ENCODE measurements at places on chromosomes 11 and 22.

GRCh38 chr11:61023086-61023965, 51.8 kb downstream of the CD6 start:
- DNase-seq, result no peak

DNA sequence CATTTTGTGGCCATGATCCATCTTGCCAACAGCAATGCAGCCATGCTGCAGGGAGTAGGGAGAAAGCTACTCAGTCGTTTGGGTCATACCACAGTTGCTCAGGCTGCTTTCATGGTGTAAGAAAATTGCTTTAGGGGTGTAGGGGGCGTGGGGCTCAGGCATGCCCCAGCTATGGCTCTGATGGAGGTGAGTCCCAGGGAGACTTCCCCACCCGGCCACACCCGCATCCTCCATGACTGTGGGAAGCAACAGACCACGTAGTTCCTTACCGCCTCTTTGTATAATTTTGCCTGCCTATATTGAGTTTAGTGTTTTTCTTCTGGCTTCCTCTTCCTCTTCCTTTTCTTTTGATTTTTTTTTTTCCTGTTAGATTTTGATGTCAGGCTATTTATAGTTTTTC, 58.8 kb downstream of the SPECC1L start:
- DNase-seq, result no peak

DNA sequence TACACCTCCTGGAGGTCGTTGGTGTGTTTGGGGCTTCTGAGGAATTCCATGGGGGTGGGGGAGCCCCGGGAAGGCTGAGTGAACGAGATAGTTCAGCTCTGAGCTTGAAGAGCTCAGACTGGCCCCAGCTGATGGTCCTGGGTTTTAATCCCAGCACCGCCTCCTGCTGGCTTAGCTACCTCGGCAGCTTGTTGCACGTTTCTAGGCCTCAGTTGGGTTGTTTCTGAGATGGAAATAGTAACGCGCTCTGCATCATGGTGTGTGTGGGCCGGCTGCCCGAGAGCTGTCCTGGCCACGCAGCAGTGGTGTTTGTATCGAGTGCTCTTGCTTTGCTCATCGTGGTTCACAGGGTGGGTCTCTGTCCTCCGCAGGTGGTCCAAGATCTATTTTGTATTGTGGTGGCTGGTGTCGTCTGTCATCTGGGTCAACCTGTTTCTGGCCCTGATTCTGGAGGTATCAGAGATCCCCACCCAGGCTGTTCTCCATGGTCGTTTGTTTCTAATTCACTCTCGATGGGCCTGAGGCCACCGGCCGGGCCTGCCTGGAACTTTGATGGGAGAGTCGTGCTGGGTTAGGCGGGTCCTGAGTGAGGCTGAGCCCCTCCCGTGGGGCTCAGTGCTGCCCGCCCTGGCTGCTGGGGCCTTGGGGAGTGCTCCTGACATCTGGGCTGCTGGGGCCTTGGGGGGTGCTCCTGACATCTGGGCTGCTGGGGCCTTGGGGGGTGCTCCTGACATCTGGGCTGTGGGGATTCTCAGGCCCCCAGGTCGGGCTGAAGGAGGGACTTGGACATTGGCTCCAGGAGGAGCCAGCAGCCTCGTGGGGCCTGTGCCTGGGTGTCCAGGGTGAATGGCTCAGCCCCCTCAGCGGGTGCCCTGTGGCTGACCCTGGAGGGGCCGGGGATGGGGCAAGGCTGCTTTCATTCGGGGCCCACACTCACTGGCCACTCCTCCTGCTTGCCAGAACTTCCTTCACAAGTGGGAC, 37.7 kb downstream of the TPCN2 start:
- peak; percentile 38 for DNase-seq

DNA sequence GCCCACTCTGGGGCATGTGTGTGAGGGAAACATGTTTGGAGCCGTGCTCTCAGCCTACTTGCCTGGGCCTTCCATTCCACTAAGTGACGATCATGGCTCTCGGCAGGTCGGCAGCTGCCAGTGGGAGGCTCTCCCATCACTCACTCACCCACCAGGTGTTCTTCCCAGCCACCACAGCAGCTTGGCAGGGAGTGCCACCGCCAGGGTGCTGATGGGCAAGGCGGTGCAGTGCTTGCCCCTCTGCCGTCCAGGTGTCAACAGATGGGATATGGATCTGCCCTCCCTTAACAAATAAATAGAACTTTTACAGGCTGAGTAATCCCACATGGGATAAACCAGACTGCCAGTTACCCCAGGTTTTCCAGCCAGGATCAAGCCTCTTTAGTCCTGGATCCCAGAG, 205.5 kb upstream of the TMEM45B start:
- DNase-seq, result no peak

DNA sequence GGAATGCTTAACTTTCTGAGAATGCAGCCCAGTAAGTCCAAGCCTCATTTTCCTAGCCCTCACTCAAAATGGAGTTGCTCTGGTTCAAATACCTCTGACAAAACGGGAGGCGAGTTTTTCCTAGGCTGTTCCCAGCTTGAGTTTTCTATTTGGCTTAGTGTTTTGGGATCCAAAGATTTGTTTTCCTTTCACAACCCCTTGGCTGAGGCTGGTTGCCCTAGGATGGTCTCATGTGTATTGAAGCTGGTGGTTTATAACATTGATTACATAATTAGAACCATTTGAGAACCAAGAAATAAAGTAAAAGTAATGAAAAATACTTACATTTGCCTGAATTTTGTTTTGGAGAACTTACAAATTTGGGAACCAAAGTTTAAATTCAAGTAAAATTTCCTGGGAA, 611.1 kb upstream of the LUZP2 start:
- no peak for DNase-seq

GRCh38 chr22:38710866-38711265, 5.1 kb downstream of the GTPBP1 start:
- DNase-seq, result no peak

GRCh38 chr22:48629631-48630432, 1197.8 kb downstream of the BRD1 start:
- DNase-seq, result no peak

DNA sequence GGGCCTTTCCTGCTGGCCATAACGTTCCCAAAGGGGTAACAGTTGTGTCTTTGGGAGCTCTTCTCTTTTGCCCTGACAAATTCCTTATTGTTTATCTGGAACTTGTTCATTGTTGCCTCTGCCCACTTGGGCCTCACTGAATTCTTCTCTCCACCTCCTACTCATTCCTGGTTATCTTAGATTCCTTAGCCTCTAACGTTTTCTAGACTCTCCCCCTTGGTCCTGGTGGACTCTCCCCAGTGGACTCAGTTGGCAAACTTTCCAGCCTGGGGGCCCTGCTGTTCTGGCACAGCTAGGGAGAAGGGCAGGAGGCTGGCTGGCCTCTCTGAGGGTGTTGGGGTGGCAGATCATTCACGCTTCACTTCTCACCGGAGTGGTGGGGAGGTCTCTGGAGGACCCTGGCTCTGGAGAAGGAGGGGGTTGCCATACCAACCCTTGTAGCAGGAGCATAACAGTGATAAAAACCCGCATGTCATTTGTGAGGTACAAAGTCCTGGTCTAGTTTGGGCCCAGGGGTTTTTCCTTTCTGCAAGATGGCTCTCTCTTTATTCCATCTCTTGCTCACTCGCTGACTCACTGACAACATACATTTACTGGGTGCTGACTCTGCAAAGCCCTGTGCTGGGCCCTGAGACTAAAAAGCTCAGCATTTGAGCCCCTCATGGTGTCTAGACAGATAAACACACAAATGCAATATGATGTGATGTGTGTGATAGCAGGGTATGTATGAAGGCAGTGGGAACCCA, 39.7 kb downstream of the YWHAH start:
- DNase-seq, result no peak

DNA sequence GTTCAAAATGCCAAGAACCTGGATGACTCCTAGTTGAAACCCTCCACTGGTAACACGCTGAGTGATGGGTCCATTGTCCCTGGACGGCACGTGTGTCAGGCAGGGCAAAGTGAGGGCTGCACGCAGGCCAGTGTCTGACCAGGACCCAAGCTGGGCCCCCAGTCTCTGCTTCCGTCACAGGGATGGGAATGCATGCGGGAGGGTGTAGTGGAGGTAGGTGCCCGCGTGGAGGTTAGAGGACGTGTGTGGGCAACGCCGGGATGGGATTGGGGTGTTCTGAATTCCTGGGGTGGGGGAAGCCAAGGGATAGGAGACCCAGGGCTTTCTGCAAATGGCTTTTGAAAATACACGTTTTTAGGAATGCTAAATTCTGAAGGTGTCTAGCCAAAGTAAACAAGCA, 943.3 kb downstream of the BRD1 start:
- DNase-seq, result no peak

DNA sequence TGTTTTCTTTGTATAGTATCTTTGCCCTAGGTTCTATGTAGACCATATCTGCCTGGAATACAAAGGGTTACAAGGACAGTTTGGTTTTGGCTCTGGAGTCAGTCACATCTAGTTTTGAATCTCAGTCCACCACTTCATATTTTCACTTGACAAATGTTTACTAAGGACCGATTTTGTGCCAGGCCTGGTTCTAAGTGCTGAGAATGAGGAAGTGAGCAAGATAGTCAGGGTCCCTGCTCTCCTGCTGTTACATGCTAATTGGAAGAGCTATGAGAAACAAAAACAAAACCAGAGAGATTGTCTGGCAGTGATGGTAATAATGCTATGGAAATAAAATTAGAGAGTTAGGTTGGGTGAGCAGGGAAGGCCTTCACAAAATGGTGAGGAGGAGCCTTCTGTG, 66.1 kb upstream of the ARHGAP20 start:
- DNase-seq, result no peak

DNA sequence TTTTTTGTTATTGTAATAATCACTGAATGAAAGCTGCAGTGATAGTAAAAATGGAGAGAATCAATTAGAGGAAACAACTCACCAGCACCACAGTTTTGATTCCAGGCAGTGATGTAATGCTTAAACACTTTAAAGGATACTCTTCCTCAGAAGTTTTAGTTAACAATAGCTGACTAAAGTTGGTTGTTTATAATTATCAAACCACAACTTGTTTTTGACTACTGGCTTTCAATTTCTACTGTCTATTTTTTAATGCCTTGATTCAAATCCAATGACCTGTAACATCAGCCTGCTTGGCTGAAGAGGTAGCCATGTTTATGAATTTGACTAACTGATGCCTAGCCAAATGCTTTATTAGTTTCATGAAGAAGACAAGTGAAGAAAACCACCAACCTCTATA, 18.2 kb upstream of the CASP12 start:
- DNase-seq, result no peak

GRCh38 chr11:81007046-81007445, 1566.2 kb upstream of the TENM4 start:
- DNase-seq, result no peak

GRCh38 chr22:19174106-19175025, 4.2 kb downstream of the SLC25A1 start:
- no peak for DNase-seq

DNA sequence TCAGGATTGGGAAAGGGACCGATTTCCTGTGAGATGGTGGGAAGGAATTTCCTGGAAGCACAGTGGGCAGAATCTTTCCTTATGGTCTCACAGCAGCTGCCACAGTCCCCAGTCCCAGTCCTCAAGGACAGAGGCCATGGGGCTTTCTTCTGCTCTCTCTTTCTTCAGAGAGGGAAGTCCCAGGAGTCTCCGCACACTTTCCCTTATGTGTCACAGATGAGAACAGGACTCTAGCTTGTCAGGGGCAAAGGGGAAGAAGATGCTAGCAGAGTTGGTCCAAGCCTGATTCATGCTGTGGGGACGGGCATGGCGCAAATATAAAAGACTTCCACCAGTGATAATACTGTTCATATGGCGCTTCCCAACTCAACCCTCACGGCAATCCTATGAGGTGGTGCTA, 7.5 kb upstream of the PPFIA1 start:
- no peak for DNase-seq

DNA sequence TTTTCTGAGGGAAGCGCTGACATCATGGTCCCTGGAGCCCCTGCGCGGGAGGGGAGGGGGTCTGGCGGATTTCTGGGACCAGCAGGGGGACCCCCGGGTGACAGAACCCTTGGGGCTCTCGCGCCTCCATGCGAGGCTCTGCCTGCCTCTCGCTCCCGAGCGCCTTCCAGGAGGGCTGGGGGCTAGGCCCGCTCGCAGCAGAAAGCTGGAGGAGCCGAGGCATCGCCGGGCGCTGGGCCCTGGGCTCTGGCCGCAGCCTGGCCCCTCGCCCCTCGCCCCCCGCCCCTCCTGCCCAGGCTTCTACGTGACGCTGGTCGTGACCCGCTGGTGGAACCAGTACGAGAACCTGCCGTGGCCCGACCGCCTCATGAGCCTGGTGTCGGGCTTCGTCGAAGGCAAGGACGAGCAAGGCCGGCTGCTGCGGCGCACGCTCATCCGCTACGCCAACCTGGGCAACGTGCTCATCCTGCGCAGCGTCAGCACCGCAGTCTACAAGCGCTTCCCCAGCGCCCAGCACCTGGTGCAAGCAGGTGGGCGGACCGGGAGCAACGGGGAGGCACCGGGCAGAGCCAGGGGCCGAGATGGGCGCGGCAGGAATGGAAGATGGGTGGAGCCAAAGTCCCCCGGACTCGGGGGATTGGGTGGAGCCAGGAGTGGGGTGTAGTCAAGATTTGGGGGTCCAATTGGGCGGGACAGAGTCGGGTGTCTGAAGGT, 5.4 kb downstream of the BEST1 start:
- no peak for DNase-seq

GRCh38 chr11:61111786-61112517, 9.7 kb downstream of the CD5 start:
- no peak for DNase-seq

DNA sequence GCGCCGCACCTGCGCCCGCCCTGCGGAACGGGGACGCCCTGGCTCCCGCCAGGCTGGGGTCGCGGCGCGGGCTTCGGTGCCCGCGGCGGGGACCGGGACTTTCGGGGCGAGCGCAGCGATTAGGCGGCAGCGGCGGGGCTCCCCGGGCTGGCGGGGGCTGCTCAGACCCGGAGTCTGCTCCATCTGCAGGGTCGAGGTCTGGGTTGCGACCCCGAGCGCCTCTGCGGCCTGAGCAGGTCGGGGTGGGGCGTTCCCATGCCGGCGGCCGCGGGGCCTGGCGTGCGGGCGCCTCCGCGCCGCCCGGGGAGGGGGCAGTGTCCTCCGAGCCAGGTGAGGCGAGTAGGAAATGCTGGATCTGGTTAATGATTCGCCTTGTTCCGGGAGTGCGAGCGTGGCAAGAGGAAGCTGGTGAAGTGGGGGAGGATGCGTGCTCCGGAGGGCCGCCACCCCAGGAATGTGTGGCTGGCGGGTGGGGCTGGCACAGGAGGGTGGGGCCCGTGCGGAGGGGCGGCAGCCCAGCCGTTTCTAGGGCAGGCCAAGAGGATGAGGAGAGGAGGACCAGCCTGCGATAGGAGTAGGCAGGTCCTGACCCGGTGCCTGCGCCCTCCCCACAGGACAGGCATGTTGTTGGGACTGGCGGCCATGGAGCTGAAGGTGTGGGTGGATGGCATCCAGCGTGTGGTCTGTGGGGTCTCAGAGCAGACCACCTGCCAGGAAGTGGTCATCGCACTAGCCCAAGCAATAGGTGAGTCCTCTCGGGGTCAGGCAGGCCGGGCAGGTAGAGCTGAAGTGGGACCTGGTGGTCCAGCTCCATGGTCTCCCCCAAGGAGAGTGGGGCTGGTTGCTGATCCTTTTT, 606 bp downstream of the RASSF7 start:
- DNase-seq, result no peak
